ENCODE measurements at places on chromosomes 11 and 22.

DNA sequence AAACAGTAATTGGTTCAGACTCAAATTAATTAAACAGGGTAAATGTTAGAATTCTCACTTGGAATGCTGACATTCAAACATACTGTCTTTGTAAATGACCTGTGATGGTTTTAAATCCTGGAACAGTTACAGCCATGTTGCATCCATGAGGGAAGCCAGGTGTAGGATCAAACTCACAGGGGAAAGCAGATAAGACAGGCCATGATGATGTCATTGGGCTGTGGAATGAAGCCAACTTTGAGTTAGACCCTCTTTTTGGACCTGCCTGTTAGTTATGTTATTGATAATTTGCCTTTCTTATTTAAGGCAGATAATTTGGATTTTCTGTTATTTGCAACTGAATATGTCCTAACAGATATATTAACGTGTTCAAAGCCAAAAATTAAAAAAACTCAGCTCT, 39.3 kb upstream of the ABTB2 start:
- DNase-seq, result no peak

- DNase-seq, result no peak
Measured at GRCh38 chr22:49613108-49613507, 214.6 kb downstream of the BRD1 start.

- DNase-seq, result no peak
Measured at GRCh38 chr22:42338479-42338878, 68.0 kb upstream of the TCF20 start.

- DNase-seq, result no peak
Measured at GRCh38 chr11:110085255-110085838, 7.8 kb upstream of the ZC3H12C start.

DNA sequence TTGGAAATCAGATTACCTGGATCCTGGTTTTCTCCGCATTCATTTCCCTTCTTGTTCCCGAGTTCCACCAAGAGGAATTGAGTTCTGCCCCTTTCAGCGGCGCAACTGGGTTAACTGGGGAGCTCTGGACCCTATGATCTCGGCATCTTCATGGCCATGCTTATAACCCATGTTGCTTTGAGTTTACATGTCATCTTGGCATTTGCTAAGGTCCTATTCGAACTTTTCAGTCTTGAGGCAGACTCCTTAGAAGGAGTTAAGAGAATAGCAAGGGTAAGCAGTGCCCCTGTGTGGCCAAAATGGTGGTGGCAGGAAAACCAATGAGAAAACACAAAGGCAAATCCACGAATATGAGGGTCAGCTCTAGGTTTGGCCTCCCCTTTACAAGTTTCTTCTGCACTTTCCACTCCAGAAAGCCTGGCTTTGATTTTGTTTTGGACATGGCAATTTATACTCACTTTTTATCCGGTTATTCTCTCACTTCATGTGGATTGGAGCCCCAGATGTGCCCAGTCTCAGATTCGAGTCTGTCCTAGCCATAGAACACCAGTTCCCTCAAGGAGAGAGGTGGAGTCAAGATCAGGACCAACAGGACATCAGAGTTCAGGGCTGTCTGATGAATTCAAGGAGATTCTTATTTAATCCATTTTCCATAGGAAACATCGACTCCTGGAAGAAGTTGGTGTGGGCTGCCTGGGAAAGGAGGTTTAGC, 55.3 kb upstream of the FBXO3 start:
- DNase-seq, result peak; percentile 11

DNA sequence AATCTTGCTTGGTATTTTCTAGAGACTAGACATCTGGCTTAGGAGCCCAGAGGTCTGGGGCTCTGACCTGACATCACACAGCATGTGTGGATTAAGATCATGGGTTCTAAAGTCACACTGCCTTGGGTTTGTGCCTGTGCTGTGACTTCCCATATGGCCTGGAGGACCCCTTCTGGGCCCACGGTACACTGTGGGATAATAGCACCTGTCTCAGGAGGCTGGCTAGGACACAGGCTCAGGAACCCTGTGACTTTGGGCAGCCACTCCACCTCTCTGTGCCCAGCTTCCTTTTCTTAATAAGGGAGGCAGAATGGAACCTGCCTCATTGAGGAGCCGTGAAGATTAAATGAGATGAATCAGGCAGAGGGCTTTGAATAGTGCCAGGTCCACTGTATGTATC, 99.2 kb upstream of the B3GAT1 start:
- DNase-seq, result no peak

DNA sequence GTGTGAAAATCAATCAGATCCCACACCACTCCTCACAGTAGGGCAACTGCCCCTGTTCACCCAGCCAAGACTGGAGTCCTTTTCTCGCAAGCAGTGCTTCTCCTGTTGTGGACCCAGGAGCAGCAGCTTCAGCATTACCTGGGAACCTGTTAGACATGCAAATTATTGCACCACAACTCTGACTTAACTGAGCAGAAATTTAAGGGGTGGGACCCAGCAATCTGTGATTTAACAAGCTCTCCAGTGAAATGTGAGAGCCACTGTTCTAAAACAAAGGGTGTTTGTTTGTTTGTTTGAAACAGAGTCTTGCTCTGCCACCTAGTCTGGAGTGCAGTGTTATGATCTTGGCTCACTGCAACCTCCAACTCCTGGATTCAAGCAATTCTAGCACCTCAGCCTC, 591.4 kb downstream of the SOX6 start:
- DNase-seq, result no peak

DNA sequence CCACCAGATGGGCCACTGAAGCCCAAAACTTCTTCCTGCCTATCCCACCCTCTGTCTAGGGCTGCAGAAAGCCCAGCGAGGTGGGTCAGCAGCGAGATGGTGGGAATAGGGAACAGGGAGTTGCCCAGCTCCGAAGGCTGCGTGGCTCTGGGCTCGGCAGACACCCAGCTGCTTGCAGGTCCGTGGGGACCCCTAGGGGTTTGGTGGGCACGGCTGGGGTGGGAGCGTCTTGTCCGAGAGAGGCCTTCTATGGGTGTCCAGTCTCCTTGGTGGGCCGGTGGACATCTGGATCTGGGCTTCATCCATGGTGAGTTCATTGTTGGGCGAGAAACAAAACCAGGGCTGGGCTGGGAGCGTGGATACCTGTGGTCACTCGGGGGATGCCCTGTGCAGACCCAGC, 1211.0 kb downstream of the BRD1 start:
- no peak for DNase-seq

DNA sequence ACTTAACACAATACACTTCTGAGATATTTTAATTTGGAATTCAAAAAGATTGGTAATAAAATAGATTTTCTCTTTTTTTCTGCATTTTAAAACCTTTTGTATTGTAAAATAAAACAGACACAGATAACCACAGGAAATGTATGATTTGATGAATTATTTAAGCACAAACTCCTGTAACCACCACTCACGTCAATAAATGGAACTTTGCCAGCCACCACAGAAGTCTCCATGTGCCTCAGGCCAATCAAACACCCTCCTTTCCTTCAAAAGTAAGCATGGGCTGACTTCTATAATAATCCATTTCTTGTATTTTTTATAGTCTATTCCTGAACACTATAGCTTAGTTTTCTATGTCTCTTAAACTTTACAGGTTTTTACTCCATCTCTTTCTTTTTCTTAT, 721.7 kb downstream of the DLG2 start:
- DNase-seq, result no peak

- DNase-seq, result no peak
Measured at GRCh38 chr11:8055091-8055835, 25.7 kb upstream of the TUB start.

GRCh38 chr11:7974668-7975067, 9.4 kb upstream of the NLRP10 start:
- DNase-seq, result no peak

DNA sequence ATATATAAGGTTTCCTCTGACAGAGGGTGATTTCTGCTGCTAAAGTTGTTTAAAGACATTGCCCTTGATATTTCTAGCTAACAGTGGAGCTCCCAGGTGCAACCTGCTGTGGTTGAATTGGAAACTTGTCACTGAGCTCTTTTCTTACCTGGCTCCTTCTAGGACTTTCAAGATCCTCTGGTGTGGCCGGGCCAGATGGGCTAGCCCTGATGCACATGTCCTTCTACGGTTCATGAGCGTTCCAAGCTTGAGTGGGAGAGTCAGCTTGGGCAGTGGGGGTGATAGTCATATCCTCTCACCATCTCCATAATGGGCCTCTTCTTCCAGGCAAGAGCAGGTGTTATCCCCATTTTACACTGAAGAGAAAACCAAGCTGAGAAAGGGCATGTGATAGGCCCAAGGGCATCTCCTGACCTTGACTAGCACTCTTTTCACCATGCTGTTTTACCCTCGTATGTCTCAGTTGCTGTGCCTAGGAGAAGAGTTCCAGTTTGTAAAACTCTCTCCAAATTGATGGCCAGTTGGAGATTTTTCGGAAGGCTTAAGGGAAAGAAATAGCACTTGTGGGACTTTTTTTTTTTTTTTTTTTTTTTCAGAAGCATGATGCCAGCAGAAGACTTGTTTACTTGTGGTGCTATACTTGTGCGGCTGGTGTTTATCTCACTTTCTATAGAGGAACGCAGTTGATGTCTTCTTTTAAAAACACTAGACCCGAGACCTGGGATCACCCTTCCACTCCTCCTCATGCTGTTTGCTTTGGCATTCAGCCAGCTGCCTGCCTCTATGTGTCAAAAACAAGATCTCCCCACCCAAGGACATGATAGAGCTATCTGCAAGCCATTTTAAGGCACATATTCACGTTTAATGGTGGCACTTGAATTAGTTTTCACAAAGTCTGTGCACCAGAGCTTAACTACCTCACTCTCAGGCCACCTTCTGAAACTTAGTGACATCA, 32.6 kb downstream of the TEAD1 start:
- DNase-seq, result no peak

All from BJ (cell line).